ENCODE measurements at places on chromosomes 11 and 22.

GRCh38 chr22:45217345-45217744 is 23.3 kb downstream of the KIAA0930 start:
- DNase-seq, result no peak

GRCh38 chr11:47216121-47216798 is 1.5 kb downstream of the DDB2 start:
- peak; percentile 63 for DNase-seq

GRCh38 chr22:28750471-28750881 is 8.6 kb downstream of the HSCB start:
- DNase-seq, result no peak

GRCh38 chr22:34427436-34427835 is 507.2 kb upstream of the LARGE1 start:
- DNase-seq, result no peak

DNA sequence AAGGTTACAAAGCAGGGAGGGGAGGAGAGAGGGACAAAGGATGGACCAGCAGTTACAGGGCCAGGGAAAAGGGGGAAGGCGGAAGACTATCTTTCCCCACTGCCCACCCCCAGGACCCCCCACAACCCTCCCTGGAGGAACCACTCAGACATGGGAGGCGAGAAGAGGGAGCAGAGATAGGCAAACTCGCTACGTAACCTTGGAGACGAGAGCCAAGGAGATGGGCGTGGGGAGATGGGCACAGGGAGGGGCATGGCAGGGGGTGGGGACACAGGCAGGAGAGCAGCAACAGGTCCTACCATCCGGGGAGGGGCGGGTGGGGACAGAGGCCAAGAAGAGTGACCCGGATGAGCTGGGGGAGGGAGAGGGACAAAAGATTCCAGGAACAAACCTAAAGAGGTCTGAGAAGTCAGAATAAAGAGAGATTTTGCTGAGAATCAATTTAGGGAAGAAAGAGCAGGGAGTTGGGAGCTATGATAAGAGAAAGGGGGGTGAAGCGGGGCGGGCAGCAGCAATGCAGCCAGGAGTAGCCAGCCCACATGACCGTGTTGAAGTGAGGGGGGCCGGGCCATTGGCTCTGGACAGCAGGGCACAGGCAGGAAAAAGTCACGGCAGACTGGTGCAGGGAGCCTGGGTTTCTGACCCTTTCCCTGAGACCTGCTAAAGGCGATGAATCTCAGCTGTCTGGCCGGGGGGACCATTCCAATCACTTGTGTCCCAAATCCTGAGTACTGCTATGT is 128.4 kb downstream of the BUD13 start:
- DNase-seq, result no peak

GRCh38 chr11:12757416-12757815 is 83.2 kb downstream of the TEAD1 start:
- DNase-seq, result no peak

DNA sequence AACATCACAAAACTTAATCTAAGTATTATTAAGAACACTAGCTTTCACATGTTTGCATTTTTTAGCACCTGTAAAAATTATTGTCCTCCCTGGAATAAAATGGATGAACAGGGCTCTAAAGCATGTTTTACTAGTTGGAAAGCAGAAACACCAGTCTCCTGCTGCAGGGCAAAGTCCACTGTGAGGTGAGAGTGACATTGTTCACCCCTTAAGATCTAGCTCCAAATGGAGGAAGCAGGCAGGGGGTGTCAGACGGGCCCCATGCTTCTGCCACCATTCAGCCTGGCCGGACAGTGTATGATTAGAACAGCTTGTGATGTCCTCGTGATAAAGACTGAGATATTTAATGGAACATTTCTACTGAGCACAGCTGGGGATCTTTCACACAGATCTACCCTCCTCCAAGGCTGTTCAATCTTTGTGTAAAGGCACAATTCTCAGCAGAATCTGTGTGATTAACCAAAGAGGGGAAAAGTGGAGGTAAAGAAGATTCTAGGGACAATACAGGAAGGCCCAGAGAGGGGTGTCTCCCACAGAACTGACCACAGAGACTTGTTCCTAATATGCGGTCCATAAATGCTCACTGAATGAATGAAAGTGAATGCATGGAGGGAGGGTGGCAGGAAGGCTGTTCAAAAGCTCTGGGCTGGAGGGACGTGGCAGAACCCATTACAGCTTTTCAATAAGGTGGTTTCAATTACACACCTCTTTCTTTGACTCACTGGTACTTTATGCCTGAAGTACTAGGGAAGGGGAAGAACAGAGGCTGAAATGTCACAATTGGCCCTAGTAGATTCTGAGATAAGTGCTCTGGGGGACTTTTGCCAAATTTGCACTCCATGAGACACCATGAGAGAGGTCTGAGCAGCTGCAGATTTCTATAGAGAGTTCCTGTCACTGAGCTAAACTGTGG is 239.1 kb upstream of the ARHGAP20 start:
- DNase-seq, result no peak

DNA sequence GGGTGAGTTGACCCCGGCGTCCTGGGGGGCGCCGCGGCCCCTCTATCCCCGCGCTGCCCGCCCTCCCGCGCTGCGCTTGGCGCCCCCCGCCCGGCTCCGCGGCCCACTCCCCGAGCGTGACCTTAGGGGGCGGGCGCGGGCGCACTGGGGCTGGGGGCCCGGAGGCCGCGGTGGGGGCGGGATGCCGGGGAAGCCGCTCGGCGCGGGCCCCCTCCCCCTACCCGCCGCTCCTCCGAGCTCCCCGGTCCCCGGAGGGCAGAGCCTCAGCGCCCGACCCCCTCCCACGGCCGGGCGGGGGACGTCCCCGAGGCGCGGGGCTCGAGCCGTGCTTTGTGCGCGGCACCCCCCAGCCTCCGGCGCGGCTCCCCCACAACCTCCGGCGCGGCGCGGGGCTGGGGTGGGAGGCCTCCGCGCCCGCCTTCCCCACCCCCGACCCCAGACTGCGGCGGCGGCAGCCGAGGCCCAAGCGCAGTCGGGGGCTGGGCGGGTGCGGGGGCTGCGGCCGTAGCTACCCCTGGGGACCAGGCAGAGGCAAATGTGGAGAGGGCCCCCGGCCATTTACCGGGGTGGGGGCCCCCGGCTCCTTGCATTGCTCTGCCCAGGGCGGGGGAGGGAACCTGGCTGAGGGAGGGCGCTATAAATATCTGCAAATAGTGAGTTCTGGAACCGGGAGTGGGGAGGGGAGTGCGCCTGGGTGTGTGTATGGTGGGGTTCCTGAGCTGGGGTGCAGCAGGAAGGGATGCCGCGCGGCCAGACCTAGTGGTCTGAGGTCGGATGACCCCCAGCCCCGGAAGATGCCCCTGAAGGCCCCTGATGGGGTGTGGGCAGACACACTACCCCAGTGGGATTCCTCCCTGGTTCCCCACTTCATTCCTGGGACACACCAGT is 988 bp downstream of the MGAT3 start:
- DNase-seq, result peak; percentile 41

- no peak for DNase-seq
Observed at GRCh38 chr22:42895541-42895981, 38.5 kb upstream of the ARFGAP3 start.

DNA sequence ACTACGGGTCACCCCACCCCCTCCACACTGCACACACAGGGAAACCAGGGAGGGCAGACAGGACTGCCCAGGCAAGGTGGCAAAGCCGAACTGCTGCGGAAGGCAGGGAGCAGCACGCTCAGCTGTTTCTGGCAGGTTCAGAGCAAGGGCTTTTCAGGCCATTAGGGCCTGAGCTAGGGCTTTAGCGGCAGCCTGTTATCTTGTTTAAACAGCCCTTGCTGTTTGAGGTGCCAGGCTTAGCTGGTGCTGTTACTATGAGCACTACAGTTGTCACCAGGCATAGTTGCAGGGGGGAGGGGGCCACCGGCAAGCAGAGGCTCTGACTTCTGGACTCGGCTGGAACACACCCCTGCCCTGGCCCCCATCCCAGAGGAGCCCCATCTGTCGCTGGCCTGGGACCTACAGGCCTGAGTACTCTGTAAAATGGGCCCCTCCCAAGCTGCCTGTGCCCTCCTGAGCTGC is 34.9 kb downstream of the RSPH14 start:
- DNase-seq, result no peak

GRCh38 chr11:134644476-134645456 is 232.7 kb upstream of the B3GAT1 start:
- no peak for DNase-seq

DNA sequence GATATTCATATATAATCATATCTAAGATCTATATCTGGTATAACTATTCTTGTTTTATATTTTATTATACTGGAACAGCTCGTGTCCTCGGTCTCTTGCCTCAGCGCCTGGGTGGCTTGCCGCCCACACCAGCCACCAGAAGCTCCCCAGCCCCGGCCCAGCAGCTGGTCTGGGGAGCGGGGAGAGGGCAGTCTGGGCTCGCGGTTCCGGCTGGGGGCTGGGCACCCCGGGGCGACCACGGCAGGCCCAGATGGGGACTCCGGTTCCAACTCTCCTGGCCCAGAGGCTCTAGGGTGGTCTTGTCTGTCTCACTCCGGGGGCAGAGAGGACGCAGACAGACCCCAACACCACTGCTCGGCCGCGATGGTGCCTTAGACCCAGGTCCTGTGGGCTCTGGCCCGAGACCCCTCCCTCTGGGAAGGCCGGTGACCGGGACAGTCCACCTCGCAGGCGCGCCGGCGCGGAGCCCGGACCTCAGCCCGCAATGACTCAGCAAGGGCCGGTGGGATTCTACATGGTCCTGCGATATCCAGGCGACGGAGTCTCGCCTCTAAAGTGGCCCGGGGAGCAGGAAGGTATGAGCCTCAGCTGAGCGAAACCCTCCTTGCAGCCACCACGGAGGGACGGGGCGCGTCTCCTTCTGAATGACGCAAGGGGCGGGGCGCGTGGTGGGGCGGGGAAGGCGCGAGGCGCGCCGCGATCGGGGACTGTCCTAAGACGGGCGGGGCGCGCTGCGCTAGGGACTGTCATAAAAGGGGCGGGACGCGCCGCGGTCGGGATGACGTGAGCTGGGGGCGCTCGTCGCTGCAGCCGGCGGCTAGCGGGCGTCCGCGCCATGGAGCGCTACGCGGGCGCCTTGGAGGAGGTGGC is at the start of gene DGCR6:
TSS of gene DGCR6 (plus strand) at position 781 of the 870 bp plus-strand sequence. CDS start at position 836, 55 bp downstream.
- no peak for DNase-seq

DNA sequence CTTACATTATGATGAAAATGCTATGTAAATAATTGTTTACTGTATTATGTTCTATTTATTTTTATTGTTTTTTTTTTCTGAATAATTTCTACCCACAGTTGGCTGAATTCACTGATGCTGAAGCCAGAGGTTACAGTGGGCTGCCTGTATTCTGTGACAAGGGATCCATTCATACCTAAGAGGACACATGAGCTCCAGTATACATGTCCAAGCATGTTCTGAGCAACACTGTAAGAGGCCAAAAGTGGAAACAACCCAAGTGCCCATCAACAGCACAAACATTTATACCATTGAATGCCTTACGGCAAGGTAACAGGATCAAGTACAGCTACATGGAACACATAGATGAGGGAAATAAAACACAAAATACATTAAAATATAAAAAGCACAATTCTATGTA is 1.4 kb upstream of the SRSF8 start:
- DNase-seq, result no peak

GRCh38 chr11:1077417-1078119 is 2.9 kb downstream of the MUC2 start:
- no peak for DNase-seq

DNA sequence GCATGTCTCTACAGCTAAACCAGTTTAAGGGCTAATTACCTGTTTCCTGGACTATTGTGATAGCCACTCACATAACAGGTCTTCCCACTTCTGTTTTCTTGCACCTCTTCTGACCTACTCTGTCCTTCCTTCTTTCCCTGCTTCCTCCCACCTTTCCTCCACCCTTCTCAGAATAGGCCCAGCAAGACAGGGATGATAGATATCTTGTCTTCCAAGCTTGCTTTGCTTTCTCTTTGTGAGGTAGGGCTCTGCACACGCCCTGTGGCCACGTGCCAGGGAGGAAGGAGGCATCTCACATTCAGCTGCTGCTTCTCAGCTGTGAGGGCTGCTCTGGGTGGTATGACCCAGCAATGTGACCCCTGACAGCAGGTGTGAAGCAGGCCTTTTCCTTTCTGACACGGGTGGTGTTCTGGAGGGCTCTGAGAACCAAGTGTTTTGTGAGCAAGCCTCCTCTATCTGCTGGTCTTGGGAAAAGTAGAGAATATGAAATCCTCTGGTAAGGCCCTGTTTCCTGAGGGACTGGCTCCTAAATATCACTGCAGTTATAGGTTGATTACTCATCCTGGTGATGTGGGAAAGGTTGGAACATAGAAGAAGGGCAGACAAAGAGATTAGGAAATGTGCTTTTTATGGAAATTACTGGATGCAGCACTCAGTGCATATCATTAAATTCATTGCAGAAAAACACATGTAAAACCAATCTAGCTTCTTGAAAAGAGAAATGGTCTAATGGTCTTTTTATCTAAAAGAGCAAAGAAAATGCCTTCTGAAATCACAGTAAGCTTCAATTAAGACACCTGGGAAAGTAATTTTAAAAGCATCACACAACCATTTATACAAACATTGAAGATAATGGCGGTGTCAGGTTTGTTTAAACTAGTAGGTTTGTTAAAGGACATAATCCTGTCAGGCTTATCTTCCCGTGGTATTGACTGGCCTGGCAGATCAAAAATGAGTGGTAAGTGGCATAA is 8.5 kb downstream of the AMOTL1 start:
- DNase-seq, result peak; percentile 80

DNA sequence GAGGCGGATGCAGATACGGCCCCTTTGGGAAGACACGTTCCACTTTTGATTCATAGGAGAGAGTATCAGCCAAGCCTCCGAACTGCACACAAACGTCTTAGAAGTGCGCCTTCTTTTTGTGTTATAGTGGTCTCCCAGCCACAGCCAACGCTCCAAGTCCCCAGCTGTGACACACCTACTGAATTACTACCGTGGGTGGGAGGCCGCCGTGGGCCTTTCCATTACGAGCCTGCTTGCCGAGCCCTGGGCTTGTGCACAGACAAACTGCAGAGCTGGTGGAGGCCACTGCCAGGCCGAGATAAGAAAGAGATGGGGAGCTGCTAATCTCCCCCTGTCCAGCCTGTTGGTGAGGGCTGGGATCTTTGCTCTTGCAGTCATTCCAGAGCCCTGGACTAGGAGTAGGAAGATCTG is 761 bp downstream of the HMBS start:
- peak; percentile 90 for DNase-seq

DNA sequence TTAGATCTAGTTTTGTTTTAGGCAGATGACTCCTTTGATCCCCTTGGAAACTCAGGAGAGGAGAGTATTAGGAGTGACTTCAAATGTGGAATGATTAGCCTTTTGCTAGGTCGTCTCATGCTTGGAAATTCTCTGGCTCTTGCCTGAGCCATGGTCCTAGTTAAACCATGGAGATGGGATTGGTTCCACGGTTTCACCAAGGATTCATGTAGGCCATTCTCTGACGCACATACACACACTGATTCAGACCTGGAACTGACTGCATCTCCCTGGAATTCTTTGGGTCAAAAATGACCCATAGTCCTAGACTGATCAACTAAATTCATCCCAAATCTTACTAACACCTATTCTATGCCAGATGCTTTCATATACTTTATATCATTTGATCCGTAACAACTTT is 56.5 kb downstream of the POLD3 start:
- DNase-seq, result no peak

Data from OCI-M1 (cell line).